Right forelimb (tissue), 1 donor: ENCODE measurements at places on chromosomes 2 and 18.
A peak's percentile ranks its signal among the peaks of the same experiment; 100 is the strongest.

GRCh38 chr18:63788447-63789096 lies 13.4 kb downstream of the SERPINB7 start:
- no peak for DNase-seq

DNA sequence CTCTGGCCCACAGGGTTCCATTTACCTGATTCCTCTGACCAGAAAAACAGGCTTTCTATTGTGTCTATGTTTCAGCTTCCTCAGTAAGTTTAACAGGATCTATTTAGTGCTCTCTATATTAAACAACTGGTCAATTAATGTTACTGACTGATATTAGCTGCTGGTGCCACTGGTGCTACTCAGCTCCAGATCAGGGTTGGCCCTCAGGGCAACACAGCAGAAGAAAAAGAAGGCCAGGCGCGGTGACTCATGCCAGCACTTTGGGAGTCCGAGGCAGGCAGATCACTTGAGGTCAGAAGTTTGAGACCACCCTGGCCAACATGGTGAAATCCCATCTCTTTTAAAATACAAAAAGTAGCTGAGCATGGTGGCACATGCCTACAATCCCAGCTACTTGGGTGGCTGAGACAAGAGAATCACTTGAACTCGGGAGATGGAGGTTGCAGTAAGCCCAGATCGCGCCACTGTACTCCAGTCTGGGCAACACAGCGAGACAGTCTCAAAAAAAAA lies 56.3 kb upstream of the CHAC2 start:
- no peak for DNase-seq

GRCh38 chr2:101341901-101342624 lies 33.6 kb upstream of the RNF149 start:
- DNase-seq, result peak; percentile 84

DNA sequence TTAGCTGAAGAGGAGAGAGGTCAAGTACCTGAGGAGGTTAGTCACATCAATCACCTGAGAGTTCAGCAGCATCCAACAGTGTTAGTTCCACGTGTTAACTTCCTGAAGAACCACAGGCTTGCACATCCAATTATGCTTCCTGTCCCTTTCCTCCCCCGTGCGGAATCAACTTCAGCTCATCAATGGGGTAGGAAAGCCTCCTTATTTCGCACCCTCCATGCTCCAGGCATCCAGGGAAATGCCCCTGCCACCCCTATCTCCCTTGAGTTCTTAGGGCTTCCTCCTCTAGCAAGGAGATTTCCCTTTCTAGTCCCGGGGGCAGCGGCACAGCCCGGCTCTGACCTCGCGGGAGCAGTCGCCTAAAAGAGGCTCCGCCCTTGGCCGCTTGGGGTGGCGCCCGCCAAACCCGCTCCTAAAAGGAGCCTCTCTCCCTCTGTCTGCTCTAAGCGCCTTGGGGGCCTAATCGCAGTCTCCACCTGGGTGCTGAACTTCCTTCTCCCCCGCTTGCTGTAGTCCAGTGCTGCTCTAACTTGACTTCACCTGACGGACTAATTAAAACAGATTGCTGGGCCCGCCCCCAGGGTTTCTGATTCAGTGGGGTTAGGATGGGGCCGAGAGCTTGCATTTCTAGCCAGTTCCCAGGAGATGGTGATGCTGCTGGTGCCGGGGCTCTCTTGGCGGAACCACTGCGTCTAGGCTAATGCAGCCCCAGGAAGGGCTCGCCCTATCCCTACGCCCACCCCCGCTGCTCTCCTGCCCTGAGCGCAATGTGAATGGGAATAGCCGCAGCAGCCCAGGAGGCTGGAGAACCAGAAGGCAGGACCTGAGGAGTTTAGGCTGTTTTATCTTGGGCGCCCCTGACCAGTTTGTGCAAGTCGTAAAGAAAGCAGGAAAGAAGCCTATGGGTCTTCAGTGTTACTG lies 3.4 kb upstream of the TET3 start:
- DNase-seq, result no peak

DNA sequence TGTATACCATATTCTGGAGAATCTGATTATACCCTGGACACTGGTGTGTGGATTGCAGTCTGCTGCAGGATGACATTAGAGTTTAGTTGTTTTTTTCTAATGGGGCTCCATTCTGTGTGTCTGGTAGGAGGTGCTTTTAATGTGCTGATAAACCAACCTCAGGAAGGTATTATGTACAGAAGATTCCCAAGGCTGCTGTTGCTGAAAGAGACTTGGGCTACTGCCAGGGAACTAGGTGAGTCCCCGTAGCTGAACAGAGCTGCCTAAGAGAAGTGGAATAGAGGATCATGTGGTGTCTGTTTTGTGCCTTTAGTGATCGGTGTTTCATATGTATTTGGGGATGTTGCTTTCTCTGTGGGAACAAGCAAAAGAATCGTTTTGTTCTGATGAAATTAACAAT lies 16.5 kb downstream of the SPATA3 start:
- DNase-seq, result no peak

- peak; percentile 74 for DNase-seq
Measured at GRCh38 chr2:10405448-10405847, 42.7 kb downstream of the ODC1 start.

DNA sequence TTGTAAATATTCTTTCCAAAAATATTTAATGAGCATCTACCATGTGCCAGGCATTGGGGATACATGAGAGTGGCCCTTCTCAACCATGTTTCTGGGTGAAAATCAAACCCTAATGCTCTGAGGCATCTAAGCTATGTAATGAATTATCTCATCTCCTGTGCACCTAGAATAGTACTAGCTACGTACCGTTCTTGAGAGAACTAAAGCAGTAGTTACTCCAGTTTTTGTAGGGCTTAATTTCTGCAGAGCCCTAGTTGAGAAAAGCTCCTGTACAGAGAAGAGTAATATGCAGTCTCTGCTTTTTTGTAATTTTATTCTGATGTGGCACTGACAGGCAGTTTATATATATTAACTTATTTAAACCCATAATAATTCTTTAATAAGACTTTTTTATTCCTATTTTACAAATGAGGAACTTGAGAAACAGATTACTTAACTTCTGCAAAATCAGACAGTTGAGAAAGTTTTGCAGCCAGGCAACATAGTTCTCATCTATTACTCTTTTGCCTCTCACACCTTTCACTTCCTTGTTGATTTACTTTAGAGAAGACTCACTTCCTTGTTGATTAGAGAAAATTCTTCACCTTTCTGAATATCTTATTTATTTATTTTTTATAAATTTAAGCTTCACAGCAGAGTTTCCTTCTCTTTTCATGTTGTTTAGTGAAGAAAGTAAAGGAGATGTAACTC lies 3.1 kb downstream of the SPOPL start:
- no peak for DNase-seq
